ENCODE measurements at places on chromosomes 3 and 15. TPM values are rescaled to one million over a fixed set of nuclear protein-coding genes. Genes with fewer than 3 reads are reported as not detected.

GRCh38 chr15:92960996-92961681 lies 61.0 kb downstream of the CHD2 start:
- H3K27ac ChIP-seq = no peak overlapping the region
- no peak for DNase-seq
- no peaks in the 10 kb centered on the region for H3K4me1 ChIP-seq
- H3K36me3 ChIP-seq = peaks cover 14% of the 10 kb centered on the region

DNA sequence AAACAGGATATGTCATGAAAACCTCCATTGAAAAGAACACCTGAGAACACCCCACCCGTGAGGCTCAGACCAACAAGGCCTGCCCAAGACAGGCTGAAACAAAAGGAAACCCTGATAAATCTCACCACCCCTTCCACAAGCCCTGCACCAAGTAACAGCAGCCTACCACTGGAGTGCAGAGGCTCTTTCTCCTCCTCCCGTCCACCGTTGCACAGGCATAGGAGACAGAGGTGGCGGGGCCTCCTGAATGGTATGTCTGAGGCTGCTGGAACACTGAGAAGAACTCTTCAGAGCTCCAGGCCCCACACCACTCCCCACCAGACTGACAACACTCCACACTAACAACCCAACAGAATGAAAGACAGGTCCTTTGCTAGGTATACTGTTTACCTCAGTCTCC lies 21.4 kb downstream of the CHDH start:
- H3K27me3 ChIP-seq = no peaks in the 10 kb centered on the region
- no peak overlapping the region for H3K27ac ChIP-seq
- no peak for DNase-seq
- no peaks in the 10 kb centered on the region for H3K36me3 ChIP-seq
- H3K4me3 ChIP-seq = no peak overlapping the region
- H3K4me1 ChIP-seq = no peaks in the 10 kb centered on the region

The DPH6 gene
- total RNA-seq = 14.8 TPM

GRCh38 chr15:46328821-46329220 lies 694.0 kb downstream of the SQOR start:
- H3K4me1 ChIP-seq = no peaks in the 10 kb centered on the region
- no peak for DNase-seq
- no peak overlapping the region for H3K4me3 ChIP-seq
- H3K27me3 ChIP-seq = no peaks in the 10 kb centered on the region
- H3K27ac ChIP-seq = no peak overlapping the region

GRCh38 chr3:134079111-134079547 lies 49.4 kb upstream of the SLCO2A1 start:
- H3K36me3 ChIP-seq = no peaks in the 10 kb centered on the region
- no peak overlapping the region for H3K4me3 ChIP-seq
- DNase-seq = no peak
- H3K4me1 ChIP-seq = no peaks in the 10 kb centered on the region
- no peaks in the 10 kb centered on the region for H3K27me3 ChIP-seq

GRCh38 chr3:194042927-194043326 lies 93.0 kb upstream of the HES1 start:
- H3K4me3 ChIP-seq = no peak overlapping the region
- H3K27me3 ChIP-seq = no peaks in the 10 kb centered on the region
- peaks cover 6% of the 10 kb centered on the region for H3K4me1 ChIP-seq
- H3K36me3 ChIP-seq = no peaks in the 10 kb centered on the region
- no peak overlapping the region for H3K27ac ChIP-seq

Data from colonic mucosa (tissue), 4 donors.